ENCODE measurements at places on chromosomes 12 and 14.

DNA sequence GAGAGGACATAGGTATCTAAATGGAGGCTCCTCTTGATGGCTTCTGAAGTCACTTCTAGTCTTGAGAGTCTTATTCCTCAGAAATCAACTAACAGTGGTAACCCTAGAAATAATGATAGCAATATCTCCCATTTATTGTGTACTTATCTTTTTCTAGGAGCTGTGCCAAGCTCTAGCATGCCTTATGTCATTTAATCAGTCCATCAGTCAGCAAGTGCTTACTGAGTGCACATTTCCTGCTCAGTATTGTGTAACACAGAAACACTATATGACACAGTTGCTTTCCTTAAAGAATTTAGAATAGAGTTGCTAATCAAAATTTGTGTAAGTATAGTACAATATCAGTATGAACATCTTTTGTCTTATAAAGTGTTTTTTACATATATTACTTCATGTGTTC, 36.6 kb downstream of the KRT76 start:
- no peak for DNase-seq
- H3K27ac ChIP-seq = no peak overlapping the region
- no peaks in the 10 kb centered on the region for H3K27me3 ChIP-seq
- H3K4me3 ChIP-seq = no peak overlapping the region
- H3K36me3 ChIP-seq = no peaks in the 10 kb centered on the region

DNA sequence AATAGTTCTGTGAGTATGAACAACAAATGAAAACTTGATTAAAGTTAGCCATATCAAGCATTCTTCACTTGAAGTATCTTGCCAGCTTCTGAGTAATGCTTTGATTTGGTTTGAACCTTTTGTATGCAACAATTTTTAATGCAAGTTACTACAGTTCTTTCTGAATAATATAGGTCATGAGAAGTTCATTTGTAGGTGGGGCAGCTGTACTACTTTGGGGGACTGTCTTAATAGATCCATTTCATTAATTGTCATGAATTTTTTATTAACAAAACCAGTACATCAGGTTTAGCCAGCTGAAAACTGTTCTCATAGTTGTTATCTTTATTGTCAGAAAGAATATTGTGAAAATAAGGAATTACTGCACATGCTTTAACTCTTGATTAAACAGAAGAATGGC, 142.7 kb downstream of the FOXA1 start:
- no peak for DNase-seq
- H3K36me3 ChIP-seq = no peaks in the 10 kb centered on the region
- H3K27ac ChIP-seq = no peak overlapping the region
- H3K27me3 ChIP-seq = no peaks in the 10 kb centered on the region
- H3K4me1 ChIP-seq = no peaks in the 10 kb centered on the region

GRCh38 chr12:11870041-11870451, 200.7 kb upstream of the BCL2L14 start:
- H3K36me3 ChIP-seq = peaks cover 24% of the 10 kb centered on the region
- H3K4me1 ChIP-seq = peaks cover 49% of the 10 kb centered on the region
- no peaks in the 10 kb centered on the region for H3K27me3 ChIP-seq
- H3K27ac ChIP-seq = no peak overlapping the region
- H3K4me3 ChIP-seq = no peak overlapping the region
- DNase-seq = no peak

DNA sequence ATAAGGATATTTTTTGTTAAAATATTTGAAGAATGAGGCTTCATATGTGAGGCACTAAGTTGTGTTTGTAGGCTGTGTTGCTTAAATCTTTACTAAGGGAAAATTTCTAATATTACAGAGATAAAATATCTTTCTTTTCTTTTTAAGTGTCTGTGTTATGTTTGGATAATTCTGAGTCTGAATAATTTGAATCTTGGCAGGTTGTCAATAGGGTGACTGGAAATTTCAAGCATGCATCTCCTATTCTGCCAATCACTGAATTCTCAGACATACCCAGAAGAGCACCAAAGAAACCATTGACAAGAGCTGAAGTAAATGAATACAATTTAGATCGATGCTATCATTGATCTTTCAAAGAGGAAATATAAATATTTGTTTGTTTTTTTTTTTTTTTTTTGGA, 29.4 kb downstream of the TMPO start:
- peaks cover 8% of the 10 kb centered on the region for H3K4me1 ChIP-seq
- no peak overlapping the region for H3K4me3 ChIP-seq
- H3K36me3 ChIP-seq = peaks cover 14% of the 10 kb centered on the region
- peak overlapping the region; percentile 2 for H3K27ac ChIP-seq
- no peak for DNase-seq
- no peaks in the 10 kb centered on the region for H3K27me3 ChIP-seq

DNA sequence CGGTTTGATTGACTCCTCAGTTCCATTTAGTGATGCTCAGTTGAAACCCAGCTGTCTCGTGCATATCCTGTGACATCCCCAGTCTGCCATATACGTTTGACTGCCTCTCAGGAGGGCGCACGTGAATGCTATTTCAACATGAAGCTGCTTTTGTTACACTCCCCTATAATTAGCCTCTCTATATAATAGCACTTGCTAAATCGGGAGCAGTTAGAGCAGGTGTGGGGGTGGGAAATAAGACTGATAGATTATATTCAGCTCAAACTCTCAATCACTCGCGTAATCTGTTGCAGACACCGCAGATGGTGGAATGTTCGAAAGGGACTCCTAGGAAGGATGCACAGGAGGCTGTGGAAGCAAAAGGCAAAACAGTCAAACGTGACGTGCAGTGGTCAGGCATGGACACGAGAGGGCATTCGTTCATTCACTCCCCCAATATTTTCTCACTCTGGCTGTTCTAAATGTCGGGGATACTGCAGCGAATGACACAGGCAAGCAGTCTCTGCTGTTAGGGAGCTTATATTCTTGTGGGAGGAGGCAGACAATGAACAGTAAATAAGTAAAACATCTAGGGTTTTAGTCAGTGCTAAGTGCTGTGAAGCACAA, 29.8 kb downstream of the KCNA1 start:
- H3K27me3 ChIP-seq = peaks cover 15% of the 10 kb centered on the region
- no peak for DNase-seq
- no peak overlapping the region for H3K4me3 ChIP-seq
- no peaks in the 10 kb centered on the region for H3K4me1 ChIP-seq
